ENCODE measurements at places on chromosomes 7 and 10.

DNA sequence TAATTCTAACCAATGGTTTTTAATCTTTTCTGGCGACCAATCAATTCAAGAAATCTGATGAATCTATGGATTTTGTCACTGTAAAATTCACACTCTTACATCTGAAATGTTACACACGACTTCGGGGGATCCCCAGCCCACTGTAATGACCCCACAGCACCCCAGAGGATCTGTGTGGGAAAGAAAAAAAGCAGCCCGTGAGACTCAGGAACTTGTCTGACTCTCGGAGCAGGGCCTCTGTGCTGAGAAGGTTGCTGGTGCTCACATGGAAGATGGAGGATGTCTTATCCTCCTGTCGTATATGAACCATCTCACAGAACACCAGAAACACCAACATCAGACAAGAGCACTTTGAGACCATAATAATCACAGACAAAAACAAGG, 228.4 kb upstream of the INHBA start:
- no peak for ATAC-seq

- ATAC-seq: no peak
These were observed 169.1 kb upstream of the MEOX2 start for GRCh38 chr7:15855525-15856109.

DNA sequence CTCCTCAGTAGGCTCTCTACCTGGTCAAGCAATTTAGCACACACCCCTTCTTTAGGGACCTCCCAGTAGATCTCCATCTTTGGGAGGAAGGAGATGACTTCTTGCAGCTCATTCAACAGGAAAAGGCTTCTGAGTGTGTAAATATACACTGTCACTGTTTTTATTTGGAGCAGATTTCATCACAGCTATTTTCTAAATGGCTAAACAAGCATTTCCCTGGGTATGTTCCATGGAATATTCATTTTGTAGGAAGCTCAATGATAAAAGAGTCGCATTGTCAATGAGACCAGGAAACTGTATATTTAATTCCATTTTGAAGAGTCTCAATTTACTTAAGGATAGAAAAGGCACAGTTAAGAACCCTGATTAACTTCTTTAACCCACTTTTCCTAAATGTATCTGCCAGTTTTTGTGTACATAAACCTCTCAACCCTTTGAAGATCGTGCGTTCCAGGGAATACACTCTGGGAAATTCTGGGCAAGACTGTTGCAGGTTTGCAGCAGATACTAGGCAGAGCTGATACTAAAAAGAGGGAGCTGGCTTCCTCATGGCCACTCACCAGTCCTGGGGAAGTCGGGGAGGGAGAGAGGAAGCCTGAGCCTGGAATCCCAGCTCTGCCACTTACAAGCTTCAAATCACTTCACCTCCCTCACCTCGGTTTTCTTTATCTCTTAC, 10.1 kb downstream of the LGI1 start:
- ATAC-seq: no peak

DNA sequence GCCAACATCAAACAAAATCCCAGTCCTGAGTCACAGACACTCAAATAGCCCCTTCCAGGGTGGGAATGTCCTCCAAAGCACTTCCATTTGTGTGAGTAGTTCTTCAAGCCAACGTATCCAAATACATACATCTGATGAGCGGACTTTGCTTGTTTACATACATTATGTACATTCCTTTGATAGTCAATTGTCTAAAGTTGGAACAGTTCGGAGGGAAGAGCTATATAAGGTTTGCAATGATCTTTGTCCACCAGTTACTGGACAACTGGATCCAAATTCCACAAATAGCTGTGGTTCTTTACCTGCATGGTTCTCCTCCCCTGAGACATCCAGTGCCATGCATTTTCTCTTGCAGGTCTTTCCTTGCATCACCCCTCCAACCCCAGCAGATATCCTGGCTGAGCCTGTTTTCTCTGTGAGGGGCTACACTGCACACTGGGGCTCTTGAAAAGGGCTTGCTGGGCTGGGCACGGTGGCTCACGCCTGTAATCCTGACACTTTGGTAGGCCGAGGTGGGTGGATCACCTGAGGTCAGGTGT, 4.7 kb upstream of the MGMT start:
- ATAC-seq: no peak

DNA sequence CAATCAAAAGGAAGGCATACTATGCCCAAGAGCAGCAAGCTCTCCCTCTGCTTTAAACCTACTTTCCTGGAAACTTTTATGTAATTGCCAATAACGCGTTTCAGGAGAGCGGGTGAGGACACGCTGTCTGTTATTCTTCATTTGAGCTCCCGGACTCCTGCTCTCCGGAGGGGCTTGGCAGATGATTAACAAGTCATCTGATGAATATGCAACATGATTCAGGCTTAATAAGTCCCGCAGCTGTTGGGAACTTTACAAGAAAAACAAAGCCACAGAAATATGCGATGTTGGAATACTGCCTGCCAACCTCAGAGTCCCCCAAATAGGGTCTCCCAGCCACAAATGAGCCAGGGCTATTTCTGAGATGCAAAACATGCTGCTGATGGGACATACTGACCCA, 348.0 kb downstream of the GPAM start:
- ATAC-seq: no peak

GRCh38 chr7:12162415-12163113, 48.5 kb upstream of the TMEM106B start:
- ATAC-seq: no peak

GRCh38 chr7:26038201-26038990, 113.6 kb upstream of the NFE2L3 start:
- no peak for ATAC-seq

DNA sequence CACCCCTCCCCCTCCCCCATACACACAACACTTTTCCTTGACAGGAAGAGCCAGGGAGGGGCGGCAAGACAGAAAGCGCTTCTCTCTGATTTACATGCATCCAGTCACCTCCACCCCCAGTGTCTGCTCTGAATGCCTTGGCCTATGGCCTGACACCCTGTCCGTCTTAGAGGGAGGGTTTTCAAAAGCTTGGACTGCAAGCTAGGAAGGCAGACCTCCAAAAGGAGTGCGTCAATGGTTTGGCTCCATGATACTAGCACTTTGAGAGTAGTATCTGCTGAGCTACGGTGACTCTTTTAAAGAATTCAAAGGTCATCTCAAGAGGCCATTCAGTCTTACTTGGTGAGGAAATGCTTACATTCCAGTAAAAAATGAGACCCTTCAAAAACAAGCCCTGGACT, 20.3 kb upstream of the PAX2 start:
- no peak for ATAC-seq

DNA sequence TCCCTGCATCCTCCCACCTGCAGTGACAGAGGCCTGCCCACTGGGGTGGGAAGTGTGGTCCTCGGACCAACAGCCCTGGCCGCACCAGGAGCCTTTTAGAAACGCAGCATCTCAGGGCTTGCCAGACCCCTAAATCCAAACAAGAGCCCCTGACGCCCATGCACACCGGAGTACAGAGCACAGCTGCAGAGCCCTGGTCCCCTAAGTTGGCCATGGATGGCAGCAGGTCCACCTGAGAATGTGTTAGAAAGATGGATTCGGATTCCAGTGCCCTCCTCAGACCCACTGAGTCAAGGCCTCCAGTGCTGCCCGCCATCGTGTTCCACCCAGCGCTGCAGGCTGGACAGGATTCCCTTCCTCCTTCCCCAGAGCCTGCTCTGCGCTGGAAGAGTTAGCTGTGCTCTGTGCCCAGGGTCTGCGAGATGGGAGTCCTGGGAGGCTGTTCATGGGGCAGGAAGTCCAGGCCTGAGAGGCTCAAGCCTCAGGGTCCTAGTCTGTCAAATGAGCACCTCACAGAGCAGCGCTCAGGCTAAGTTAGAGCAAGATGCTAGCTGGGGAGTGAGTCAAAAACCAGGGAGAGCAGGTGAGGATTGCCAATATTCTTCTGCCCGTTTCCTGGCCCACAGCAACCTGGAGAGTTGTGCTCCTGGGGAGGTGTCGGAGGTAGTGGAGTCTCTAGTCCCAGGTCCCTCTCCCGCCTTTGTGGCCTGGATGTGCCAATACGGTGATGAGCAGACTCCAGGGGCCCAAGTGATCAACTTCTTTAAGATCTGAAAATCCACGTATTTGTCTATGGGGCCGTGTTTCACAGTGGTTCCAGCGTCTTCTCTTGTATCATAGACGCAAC, 95.9 kb upstream of the GPR26 start:
- ATAC-seq: no peak

- no peak for ATAC-seq
These were observed 173.9 kb downstream of the RNLS start for GRCh38 chr10:88409236-88409635.

GRCh38 chr7:17917842-17918241, 22.5 kb downstream of the SNX13 start:
- no peak for ATAC-seq

- no peak for ATAC-seq
These were observed 10.9 kb downstream of the MMRN2 start for GRCh38 chr10:86946213-86947155.

- ATAC-seq: no peak
These were observed 15.6 kb upstream of the EFCAB10 start for GRCh38 chr7:105596866-105597265.

GRCh38 chr10:76111986-76112825, 680.8 kb downstream of the LRMDA start:
- ATAC-seq: no peak

DNA sequence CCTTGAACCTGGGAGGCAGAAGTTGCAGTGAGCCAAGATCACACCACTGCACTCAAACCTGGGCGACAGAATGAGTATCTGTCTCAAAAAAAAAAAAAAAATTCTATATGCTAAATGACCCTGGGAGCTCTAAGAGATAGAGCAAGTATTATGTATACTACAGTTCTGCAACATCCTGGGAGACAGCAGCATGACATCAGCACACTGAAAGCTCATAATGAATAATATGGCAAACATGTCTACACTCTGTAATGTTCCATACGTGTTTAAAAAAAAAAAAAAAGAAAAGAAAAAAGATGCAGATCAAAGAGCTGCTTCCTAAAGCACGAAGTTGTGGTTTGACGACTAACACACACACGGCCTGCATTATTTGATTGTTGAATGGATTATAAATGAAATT, 72.5 kb downstream of the CUL2 start:
- no peak for ATAC-seq

GRCh38 chr10:113458944-113459343, 93.9 kb upstream of the HABP2 start:
- no peak for ATAC-seq

- no peak for ATAC-seq
These were observed 67.9 kb downstream of the ADD3 start for GRCh38 chr10:110075686-110076085.

GRCh38 chr7:44709945-44710596, 38.6 kb upstream of the ZMIZ2 start:
- ATAC-seq: no peak

DNA sequence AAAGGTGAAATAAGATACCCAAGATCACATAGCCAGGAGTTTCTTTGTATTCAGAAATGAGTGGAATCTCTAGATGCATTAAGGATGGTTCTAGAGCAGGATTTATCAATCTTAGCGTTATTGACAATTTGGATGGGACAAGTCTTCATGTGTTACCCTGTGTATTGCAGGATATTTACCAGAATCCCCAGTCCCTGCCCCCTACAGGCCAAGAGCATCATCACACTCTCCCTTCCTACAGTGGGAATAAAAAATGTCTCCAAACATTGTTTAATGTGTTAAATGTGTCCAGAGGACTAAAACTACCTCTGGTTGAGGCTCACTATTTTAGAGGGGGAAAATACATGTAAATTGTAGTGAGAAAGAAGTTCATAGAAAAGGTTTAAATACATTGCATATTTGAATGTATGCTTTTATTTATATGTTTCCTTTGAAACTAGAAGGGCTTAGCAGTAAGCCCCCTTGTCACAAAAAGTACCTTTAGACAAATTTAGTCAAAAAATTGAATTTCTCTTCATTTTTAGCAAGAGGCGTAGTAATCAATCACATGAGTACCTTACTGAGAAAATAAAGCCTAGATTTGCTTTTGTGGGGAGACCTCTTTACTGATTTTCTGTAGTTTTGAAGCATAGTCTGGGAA, 141.2 kb downstream of the MLLT10 start:
- ATAC-seq: no peak

DNA sequence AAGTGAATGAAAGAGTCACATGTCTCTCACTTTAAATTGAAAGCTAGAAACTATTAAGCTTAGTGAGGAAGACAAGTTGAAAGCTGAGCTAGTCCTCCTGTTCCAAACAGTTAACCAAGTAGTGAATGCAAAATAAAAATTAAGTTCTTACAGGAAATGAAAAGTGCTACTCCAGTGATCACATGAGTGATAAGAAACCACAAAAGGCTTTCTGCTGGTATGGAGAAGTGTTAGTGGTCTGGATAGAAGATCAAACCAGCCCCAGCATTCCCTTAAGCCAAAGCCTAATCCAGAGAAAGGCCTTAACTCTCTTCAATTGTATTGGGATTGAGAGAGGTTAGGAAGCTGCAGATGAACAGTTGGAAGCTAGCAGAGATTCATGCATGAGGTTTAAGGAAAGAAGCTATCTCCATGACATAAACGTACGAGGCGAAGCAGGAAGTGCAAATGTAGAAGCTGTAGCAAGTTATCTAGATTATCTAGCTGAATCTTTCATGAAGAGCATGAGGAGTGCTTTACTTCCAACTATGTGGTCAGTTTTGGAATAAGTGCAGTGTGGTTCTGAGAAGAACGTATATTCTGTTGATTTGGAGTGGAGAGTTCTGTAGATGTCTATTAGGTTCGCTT, 261.6 kb downstream of the MDFIC start:
- no peak for ATAC-seq

DNA sequence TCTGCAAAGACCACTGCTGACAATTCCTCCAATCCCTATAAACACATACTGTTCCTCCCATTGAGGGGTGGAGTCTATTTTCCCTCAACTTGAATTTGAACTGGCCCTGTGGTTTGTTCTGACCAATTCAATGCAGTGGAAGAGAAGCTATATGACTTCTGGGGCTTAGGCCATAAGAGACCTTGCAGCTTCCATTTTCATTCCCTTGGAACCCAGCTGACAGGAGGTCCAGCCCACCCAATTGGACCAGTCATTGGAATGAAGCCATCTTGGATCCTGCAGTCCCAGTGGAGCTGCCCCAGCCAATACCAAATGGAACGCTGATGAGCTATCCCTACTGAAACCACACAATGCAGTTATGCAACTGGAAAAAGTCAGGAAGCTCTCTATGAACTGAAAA, 8.9 kb upstream of the TMED4 start:
- ATAC-seq: no peak

DNA sequence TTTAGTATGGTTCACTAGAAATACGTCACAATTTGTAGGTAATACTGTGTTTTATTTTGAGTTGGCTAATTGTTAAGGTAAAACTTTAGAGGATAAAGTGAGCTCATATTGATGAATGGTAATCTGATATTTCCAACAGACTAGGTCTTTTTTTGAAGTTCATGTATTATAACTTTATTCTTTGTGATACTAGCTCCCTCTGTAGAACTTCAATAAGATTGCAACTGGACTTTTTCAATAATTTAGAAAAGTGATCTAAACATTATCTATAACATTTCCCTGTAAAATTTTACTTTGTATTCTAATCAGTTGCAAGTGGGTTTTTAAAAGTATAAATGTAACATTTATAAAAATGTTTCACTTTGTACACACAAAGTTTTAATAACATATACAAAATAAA, 83.5 kb downstream of the ADK start:
- no peak for ATAC-seq

DNA sequence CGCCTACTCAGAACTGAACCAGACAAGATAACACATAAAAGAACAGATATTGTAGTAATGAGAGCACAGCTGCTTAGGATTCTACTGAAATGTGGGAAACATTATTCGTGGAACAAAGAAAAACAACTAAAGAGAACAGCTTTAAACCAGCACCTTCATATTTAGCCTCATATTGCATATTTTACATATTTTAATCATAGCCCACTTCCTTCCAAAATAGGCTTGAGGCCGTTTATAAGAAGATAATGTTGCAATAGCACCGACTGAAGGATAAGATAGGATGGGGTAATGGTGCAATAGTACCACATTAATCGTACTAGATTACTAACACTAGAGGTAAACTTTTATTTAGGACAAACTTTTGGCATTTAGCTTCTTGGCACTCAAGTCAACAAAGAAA, 71.3 kb downstream of the KCND2 start:
- no peak for ATAC-seq

All from gastroesophageal sphincter (tissue), 4 donors.